Activated naive CD8-positive, alpha-beta T cell treated with anti-CD3 and anti-CD28 coated beads, Interleukin-2, amount 10 ng/mL, durations not matched to agents 7 days and 5 days (primary cell): ENCODE measurements at places on chromosomes 12 and 14. TPM values are rescaled to one million over a fixed set of nuclear protein-coding genes. Genes with fewer than 3 reads are reported as not detected.

- no peak for DNase-seq
These were observed 13.7 kb upstream of the AJUBA start for GRCh38 chr14:22995889-22996625.

DNA sequence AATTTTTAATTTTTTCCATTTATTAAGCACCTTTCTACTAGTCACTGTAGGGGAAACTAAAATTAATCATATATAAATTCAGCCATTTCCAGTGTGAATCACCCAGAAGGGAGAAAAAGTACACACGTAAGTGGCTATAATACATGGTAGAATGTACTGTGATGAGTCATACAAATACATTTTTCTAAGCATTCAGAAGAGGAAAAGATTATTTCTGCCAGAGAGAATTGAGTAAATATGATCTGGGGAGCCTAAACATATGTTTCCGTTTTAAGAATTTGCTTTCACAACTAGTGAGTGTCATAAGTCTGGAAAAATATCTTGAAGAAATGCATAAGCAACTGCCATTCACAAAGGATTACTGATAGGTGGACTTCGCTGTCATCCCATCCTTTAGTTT, 102.8 kb downstream of the TGFB3 start:
- no peak for DNase-seq

Gene HAL
- total RNA-seq, result 0.23 TPM

Gene NAP1L1
- 576 TPM for total RNA-seq
